ENCODE measurements at places on chromosomes 7 and 10.

GRCh38 chr7:157010588-157011332 lies at the start of gene MNX1:
MNX1 (minus strand) TSS chr7:157010663; CDS start chr7:157010350, 313 bp downstream.
- peak; percentile 25 for DNase-seq

- no peak for DNase-seq
Observed at GRCh38 chr10:60044971-60045370, 138.6 kb upstream of the CCDC6 start.

DNA sequence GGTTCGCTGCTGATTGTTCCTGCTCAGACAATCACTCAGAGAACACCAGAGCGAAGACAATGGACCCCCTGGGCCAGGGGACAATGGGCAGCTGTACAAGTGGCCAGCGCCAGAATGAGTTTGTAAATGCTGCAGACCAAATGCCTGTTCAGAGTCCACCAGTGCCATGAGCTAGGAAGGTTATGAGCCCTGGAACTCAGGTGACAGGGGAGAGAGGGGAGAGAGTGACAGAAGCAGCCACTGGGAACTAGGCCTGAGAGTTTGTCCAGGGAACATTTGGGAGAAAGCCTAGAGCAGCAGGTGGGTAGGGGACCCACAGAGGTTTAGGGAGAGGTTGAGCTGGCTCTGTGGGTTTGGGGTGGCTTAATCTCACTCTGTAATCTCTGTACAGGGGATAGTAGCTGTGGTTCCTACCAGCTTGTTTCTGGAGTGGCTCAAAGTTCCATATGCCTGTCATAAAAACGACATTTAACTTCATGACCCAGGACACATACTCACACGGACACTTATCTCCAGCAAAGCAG lies 60.4 kb downstream of the C10orf105 start:
- DNase-seq, result no peak

DNA sequence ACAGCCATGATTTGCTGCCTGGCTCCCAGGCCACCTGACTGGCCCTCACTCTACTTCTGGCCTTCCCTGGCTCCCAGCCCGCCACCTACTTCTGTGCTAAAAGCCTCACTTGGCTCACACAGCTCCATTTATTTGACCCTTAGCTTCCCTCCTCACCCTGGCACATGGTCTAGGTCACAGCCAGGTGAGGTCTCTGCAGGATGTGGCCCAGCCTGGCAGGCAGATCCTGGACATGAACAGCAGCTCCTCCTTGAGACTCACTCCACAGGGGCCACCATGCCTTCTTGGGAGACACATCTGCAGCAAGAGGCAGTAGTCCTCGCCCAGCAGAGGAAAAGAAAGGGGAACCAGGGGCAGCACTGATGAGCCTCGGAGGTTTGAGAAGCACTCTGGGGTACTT lies 64.6 kb downstream of the GRID1 start:
- DNase-seq, result no peak

All from CD4-positive, alpha-beta T cell treated with Interleukin-15 for 1 hour (primary cell).